Activated T-helper 1 cell treated with anti-CD3 and anti-CD28 coated beads, Interleukin-2, amount 50 U/mL, for 16 hours (primary cell): ENCODE measurements at places on chromosomes 12 and 14.

DNA sequence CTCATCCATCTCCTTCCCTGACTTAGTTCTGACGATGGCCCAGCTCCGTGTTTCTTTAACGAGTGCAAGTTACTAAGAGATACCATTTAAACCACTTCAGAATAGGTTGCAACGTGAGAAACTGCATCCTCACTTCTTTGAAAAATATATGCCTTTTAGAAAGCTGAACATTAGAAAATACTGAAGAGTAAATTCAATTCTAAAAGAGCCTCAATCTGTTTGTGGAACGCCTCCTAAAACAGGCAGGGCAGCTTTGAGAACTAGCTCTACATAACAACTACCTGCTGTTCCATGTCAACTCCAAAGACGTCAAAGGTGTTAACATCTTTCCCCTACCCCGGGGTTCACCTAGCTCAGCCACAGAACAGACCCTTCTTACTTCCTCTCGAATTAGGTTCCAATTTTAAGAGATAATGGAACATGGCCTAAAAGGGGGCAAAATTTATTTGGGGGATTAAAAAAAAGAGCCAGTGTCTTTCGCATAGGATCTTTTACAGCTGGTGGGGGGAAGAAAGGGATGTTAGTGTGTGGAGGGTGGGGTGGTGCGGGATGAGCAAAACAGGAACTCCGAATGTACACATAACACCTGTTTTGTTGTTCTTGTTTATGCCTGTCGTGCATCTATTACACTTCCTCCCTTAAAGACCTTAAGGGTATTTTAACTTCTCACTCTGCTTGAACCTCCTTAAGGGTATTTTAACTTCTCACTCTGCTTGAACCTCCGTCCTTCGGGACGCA, 3.3 kb downstream of the BHLHE41 start:
- no peak for DNase-seq

DNA sequence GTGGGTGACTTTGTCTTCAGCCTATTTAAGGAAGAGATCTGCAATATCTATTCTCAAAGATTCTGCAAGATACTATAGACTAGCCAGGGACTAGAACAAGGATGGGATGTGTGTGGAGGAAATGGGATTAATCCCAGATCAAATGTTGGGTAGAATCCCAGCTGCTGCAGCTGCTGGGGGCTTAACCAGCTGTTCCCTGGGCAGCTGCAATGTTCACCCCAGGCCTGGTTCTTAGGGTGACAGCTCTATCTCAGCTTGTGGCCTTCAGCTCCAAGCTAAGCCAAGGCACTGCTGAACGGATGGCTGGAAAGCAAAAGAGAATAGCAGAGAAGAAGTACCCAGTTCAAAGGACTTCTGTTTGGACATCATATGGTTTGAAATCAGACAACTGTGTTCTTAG, 10.0 kb upstream of the RHEBL1 start:
- no peak for DNase-seq

DNA sequence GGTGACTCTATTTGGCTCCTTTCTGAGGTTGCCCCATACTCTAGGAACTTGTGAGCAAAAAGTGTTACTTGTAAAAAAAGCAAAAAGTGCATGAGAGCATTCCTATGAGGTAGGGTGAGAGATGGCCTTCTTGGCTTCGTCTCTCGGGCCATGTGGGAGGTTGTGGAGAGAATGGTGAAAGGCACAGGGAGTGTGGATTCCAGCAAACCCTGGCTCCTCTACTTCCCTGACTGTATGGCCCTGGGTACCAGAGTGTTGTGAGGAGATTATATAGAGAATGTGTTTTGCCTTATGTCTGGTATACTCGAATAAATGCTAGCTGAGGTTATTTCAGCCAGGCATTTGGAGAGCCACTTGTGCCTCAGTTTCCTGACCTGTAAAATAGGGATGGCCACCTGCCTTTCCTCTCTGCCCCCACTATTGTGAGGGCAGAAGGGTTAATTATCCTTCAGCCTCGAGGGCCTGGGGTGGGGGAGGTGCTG, 11.0 kb downstream of the PLEKHG3 start:
- no peak for DNase-seq

DNA sequence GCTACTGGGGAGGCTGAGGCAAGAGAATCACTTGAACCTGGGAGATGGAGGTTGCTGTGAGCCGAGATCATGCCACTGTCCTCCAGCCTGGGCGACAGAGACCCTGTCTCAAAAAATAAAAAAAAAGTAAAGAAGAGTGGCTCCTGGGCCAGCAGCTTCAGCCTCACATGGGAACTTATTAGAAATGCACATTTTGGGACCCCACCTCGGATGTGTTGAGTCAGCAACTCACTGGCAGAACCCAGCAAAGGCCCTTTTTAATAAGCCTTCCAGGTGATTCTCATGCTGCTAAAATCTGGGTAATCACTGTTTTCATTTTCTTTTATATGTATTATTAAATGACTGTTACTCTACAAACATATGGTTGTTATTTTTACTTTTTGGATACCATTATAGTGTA, 41.6 kb downstream of the TBK1 start:
- DNase-seq, result no peak

DNA sequence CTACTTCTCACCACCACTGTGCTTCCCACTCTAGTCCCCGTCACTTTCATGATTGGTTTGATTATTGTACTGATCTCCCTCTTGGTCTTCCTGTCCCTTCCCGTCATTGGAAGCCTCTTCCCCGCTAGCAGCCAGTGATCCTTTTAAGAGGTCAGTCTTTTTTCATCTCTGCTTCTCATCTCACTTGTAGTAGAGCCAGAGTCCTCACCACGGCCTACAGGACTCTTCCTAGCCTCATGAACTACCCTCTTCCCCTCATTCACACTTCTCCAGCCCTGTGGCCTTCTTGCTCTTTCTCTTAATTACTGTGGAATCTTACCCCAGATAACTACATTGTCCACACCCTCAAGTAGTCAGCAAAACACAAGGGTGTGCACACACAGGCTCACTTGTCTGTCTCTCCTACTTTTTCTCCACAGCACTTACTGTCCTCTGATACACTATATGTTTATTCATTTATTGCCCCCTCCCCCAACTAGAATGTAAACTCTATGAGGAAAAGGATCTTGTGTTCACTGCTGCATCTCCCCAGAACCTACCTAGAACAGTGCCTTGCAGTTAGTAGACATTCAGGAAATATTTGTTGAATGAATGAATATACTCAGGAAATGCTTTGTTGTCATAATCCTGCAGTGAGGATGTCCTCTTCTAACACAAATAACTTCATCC, 66.3 kb downstream of the CKB start:
- no peak for DNase-seq

DNA sequence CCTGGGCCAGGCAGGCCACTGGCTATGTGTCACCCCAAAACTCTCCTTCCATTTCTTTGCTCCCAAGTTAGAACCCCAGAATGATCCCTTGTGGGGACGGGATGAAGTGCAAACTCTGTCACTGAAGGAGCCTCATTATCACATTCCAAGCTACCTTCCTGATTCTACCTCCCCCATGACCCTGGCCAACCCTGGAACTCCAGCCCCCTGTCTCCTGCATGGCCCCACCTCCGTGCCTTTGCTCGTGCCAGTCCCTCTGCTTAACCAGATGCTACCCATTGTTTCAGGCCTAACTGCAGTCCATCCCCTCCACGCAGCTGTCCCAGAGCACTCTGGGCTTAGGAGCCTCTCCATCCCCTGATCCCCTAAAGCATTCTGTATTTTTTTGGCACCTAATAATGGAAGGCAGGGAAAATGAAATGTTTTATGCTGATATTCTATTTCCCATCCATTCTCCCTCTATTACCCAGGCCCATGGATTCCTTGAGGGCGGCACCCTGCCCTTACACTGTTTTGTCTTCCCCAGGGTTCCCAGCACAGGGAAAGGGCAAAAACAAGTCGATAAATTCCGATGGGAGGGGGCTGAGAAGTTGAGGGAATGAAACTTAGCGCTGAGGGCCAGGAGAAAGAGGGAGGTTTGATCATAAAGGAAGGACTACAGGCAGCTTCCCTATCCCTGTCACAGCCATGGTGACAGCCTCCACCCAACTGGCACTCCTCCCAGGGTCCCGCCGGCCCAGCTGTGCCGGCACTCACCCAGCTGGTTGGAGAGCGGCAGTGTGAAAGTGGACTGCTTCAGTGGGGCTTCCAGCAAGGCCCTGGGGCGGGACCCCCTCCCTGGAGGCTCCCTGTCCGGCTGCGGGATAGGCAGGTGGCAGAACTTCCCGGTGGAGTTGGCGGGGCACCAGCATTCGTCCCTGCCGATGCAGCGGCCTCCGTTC, 58.1 kb downstream of the ISCA2 start:
- no peak for DNase-seq

DNA sequence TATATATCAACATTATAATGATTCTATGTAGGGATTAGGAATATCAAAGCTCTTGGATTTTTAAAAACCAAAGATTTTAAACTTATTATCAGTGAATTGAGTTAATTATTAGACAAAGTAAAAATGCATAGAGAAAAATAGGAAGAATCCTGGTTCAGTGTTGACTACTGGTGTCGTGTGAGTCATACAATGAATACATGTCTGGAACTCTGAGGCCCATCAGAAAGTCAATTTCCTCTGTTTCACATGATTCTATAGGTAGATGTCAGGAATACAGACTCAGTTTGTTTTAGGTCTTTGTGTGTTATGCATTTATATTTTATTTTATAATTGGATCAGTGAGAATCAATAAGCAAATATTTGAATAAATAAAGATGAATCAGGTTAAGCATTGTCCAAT, 84.5 kb upstream of the RTL1 start:
- no peak for DNase-seq

- DNase-seq, result no peak
Observed at GRCh38 chr14:60926002-60926401, 54.9 kb downstream of the TRMT5 start.

DNA sequence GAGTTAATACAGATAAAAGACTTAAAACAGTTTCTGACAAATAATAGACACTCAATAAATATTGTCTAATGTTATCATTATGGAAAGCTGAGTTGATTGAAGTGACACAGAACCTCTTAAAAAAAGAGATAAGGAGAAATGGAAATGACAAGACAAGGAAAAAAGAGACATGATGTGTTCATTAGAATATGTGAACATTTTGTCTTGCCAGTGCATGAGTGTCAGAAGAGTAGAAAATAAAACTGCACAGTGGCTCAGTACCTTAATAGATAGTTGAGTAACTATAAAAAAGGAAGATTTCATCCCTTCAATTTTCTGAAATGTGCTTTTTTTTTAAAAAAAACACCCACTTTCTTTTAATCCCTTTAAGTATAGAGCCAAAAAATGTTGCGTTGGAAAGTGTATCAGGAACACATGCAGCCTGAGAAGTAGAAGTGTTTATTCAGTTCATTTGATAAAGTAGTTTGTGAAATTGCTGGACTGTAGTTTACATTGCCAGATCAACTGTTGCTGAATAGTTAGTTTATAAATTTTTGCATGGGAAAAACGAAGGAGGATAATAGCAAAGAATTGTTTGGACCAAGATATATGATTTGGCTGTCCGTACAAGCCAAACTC, 56.6 kb upstream of the ACSS3 start:
- no peak for DNase-seq

- no peak for DNase-seq
Observed at GRCh38 chr12:54189198-54189539, 384 bp upstream of the SMUG1 start.

- no peak for DNase-seq
Observed at GRCh38 chr14:78982551-78982950, 812.4 kb downstream of the NRXN3 start.

DNA sequence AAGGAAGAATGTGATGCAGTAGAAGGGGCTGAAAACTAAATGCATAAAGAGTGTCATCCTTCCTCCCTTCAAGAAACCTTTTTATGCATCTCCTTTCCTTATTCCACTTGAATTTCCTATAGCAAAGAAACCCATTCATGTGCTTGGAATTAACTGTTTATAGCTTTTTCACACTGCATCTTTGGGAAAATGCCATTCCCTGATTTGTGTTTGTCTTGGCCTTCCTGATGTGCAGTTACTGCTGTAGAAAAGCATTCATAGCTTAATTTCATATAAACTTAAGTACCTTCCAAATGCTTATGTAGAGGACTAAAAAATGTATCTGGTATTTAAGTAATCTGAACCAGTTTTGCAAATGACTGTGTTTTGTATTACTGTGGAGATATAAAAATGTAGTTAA, 61.8 kb downstream of the SDR9C7 start:
- no peak for DNase-seq

DNA sequence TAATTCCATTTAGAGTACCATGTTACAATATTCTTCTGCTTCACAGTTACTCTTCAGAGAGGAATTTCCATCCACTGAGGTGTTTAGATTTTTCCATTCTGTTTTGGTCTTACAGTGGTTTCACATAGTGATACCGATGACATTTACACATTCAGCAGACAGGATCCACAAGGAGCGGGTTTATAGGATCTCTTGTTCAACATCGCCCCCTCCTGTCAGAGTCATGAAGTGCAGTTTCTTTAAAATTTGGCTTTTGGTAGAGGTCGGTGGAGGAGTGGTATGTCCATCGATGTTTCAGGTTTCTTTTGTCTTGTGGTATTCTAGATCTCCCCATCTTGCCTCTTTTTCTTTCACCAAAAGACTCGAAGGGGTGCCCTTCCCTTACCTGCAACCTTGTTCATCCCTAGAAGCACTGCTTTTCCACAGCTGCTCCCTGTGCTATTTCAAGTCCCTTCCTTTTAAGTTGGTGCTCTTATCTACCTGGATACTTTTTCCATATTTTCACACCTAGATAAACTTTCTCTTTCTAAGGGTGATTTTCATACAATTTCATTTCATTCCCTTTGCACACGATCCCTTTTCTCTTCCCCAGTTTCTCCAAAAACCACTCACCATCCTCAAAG, 181.3 kb downstream of the ITPR2 start:
- no peak for DNase-seq

- no peak for DNase-seq
Observed at GRCh38 chr14:45051180-45051579, 32.7 kb upstream of the PRPF39 start.

DNA sequence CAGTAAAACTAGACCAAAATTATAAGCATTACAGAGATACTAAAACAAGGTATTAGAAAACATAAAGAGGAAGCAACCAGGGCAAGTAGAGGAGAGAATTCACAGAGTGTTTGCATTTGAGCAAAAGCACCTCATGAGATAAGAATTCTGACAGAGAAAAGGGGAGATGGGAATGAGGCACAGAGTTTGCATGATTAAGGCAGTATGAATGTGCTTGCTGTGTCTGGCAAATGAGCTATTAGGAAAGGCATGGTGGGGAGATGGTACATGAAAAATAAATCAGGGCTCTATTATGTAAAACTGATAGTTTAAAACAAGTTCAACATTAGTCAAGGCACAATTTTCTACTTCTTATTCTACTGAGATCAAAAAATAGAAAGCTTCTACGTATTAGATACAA, 23.1 kb downstream of the GARIN6 start:
- no peak for DNase-seq

GRCh38 chr12:114396869-114397719, 8.8 kb downstream of the TBX5 start:
- no peak for DNase-seq
